ENCODE measurements at places on chromosomes 13 and 19.

- DNase-seq: no peak
Observed at GRCh38 chr19:844546-844971, 3.8 kb downstream of the PRTN3 start.

GRCh38 chr13:70087247-70087646 is 20.4 kb upstream of the ATXN8OS start:
- DNase-seq: no peak

GRCh38 chr19:29875931-29876330 is 64.1 kb downstream of the CCNE1 start:
- DNase-seq: no peak

- DNase-seq: no peak
Observed at GRCh38 chr19:56689198-56689597, 17.6 kb upstream of the ZNF835 start.

GRCh38 chr13:108787700-108788414 is 158.4 kb downstream of the MYO16 start:
- no peak for DNase-seq

DNA sequence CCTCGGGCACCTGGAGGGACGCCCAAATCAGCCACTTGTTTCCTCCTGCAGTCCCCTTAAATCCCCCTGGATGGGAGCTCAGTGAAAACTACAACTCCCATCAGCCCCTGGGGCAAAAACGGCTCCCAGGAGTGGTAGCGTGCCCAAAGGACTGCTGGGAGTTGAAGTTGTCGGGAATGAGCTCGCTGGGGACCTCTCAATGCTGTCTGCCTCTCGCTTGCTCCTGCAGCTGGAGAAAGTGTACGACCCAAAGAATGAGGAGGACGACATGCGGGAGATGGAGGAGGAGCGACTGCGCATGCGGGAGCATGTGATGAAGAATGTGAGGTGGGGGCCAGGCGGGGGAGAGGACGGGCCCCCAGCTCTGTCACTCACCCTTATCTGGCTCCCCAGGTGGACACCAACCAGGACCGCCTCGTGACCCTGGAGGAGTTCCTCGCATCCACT is 14.7 kb upstream of the DHDH start:
- peak; percentile 16 for DNase-seq

Measured in stimulated activated CD4-positive, alpha-beta T cell treated with anti-CD3 and anti-CD28 coated beads, Interleukin-1b, Interleukin-23, amount 100 ng/mL, for 48 hours (primary cell).